Stimulated activated CD4-positive, alpha-beta T cell treated with anti-CD3 and anti-CD28 coated beads, Interleukin-15, amount 100 ng/mL, for 24 hours (primary cell): ENCODE measurements at places on chromosomes 3 and 15.

DNA sequence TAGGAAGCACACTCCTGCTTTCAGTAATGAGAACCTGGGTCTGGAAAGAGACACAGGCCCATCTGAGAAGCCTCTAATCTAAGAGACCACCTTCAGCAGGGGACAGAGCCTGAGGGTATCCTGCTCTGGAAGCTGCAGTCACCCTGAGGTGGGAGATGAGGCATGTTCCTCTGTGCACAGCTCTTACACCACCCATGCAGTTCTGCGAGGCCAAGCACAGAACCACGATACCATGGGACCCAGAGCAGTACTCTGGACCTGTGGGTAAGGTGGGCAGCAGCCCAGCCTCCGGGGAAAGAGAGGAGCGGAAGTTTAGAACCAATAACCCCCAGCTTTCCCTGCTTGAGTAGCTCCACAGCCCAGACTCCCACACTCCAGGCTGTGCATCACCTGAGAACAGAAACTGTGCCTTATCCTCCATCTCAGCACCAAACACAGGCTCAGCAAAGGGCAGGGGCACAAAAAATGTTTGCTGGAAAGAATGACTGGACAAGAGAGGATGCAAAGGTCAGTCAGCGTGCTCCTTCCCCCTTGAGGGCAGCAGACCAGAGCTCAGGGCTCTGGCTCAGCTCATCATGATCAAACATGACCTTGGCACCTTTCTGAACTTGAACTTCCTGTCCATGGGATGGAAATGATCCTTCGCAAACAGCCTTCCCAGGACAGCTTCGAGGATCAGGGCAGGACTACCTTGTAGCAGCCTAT lies 43.1 kb downstream of the RBPMS2 start:
- no peak for DNase-seq

DNA sequence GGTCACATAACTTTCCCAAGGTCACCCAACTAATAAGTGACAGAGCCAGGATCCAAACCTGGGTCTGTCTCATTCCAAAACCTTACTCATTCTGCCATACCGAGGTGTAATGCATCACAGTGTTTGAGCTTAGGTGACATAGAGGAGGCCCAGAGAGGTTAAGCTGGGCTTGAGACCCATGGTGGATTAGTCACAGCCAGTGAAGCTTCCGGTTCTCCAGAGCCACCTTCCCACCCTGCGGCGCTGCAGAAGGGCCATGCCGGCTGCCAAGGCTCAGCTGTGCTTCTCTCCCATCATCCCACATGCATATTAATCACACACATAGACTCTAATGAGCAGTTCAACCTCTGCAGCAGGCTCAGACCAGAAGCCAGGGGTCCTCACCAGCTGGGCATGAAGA lies 42.2 kb downstream of the SPSB4 start:
- no peak for DNase-seq

GRCh38 chr3:124428372-124429128 lies 301.7 kb upstream of the UMPS start:
- no peak for DNase-seq

DNA sequence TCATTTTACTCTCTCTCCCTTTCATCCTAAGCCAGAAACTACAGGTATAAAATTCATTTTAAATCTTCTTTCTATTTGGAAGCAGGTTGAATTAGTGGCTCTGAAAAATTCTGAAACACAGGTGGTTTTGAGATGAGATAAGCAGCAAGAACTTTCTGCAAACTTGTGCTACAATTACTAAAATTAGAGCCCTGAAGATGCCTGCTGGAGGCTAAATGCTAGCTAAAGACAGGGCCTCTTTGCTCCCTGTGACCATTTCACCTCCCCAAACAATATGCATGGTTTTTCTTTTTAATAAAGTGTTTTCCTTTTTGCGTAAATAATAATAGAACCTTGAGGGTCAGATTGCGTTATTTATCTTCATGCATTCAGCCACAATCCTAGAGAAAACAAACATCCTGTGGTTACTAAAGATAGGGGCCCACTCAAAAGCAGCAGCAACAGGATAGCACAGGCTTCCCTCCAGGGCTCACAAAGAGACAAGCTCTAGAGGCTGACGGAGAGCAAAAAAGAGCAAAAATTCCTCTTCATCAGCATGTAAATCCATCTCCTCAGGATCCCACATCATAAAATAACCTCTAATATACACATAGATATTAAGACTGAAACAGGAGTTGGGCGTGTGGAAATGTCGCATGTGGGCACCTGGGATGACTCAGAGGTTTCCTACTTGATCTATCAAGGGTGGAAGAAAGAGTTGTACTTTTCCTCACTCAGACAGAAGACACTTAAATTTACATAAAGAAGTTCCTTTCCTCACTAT lies 26.5 kb upstream of the CP start:
- DNase-seq: peak; percentile 63
